ENCODE measurements at places on chromosomes 2 and 18.
A peak's percentile ranks its signal among the peaks of the same experiment; 100 is the strongest.

GRCh38 chr2:16900405-16901025, 234.9 kb upstream of the CYRIA start:
- no peak for DNase-seq

DNA sequence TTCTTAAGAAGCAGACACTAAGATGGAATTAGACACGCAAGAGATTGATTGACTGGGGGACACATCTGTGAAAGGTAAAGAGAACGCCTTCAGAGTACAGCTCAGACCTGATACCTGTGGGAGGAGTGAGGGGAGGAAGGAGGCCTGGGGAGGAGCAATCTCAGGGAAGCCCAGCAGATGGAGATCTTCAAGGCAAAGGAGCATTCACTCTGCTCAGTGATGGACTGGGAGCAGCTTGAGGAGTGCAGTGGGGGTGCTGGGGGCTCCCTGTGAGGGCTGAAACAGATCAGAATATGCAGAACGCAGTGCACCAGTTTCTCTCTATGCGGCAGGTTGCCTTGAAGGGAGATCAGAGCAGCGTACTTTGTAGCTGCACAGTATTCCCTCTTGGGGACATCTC, 103.7 kb upstream of the ATP8B1 start:
- no peak for DNase-seq

GRCh38 chr18:13323186-13323585, 104.6 kb downstream of the LDLRAD4 start:
- DNase-seq, result no peak

DNA sequence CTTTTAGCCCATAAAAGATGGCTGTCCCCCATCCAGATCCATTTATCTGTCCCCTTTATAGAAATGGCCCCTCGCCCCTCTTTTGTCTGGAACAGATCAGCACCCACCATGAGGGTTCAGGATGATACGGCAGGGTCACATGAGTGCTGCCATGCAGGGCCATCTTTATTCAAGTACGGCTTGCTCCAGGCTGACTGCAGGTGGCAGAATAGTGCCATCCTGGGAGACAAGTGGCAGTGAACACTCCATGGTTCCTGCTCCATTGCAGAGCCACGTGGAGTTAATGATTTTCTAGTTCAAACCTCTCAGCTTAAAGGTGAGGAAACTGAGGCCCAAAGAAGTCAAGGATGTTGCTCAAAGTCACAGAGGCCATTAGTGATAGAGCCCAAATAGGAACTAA, 180.6 kb downstream of the CLIP4 start:
- DNase-seq, result peak; percentile 12

DNA sequence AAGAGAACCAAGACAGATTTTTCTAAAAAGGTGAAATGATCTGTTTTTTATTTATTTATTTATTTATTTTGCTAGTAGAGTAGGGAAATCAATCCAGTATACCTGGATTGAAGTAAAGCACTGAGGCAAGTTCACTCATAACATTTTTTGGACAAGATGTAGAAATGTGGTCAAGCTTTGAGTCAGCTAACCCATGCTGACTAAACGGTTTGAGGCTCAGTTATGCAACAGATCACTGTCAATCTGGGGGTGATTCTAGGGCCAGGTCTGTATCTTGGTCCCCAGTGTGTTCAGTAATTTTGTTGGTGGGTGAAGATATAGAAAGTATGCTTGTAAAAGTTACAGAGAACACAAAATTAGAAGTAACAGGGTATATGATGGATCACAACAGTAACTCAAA, 60.2 kb downstream of the RMDN2 start:
- no peak for DNase-seq

DNA sequence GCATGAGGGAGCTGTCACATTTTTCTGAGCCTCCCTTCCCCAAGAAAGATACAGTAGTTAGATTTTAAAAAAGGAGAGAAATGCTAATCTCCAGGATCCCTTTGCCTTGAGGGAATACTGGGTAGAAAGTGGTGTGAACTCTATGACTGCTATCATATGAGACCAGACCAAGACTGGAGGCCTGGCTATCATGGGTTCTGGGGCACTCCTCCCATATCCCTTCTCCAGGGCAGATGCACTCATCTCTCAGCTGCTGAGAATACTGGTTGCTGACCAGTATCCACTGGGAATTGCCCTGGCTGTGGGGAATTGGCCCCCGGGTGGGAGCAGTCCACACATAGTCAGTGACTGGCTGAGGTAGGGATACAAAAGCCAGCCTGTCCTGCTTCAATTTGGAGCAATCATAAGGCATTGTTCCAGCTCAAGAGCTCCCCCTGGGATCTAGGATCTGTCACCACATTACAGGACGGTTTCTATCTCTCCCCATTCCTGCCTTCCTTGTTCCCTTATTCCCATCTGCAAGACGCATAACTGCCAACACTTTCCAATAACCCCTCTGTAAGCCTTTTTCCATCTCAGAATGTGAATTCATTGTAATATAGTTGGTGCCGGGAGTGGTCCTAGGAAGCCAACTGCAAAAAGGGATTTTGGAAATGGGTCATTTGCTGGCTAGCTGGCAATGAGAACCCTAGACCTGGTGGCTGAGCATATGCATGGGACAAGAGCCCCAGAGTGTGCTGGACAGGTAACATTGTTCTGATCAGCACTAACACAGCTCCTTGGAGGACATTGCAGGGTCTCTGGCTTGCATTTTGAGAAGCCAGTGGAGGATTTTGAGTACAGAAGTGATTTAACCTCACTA, 35.4 kb upstream of the REEP1 start:
- peak; percentile 44 for DNase-seq

DNA sequence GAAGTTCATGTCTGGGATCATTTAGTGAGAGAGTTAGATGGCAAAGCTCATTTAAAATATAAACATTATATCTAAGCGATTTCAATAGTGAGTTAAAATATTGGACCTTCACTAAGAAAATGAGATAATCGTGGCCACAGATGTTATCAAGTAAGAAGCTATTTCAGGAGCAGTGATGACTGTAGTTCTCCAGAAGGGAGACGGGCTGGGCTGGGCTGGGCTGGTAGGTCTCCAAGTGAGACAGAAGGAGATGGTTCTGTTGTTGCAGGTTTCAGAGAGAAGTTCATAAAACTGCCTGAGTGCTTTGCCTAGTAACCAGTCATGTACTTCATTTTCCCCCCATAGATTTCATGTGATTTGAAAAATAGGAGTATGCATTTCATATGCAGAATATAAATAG, 130.1 kb upstream of the DAPL1 start:
- DNase-seq, result no peak

DNA sequence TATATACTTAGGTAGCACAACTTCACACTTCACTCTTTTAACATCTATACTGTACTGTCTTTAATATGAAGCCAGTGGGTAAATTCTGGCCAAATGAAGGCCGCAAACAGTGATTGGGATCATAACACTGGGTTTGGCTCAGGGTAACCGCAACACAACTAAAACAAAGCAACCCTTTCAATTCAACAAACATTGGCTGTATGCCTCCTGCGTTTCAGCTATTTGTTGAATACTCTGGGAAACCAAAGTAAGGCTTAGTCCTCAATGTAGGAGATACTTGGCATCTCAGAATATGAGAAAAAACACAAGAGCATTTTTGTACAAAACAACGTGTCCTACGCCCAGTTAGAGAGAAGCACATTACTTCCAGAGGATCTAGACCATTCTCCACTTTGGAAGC, 693.3 kb upstream of the KLHL29 start:
- no peak for DNase-seq

DNA sequence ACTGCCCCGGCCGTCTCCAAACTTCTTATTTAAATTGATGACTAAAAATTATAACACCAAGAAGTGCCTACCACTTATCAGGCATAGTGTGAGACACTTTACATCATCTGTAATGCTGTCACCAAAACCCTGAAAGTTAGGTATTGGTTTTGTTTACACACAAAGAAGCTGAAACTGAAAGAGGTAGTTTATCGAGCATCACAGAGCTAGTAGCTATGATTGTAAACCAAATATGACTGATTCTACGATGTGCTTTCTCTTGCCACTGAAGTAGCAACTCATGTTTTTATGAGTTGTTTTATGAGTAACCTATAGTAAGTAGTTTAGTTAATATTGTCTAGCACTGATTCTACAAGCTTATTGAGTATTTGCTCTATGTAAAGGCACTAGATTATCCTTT, 31.5 kb downstream of the DYNC1I2 start:
- DNase-seq, result no peak

DNA sequence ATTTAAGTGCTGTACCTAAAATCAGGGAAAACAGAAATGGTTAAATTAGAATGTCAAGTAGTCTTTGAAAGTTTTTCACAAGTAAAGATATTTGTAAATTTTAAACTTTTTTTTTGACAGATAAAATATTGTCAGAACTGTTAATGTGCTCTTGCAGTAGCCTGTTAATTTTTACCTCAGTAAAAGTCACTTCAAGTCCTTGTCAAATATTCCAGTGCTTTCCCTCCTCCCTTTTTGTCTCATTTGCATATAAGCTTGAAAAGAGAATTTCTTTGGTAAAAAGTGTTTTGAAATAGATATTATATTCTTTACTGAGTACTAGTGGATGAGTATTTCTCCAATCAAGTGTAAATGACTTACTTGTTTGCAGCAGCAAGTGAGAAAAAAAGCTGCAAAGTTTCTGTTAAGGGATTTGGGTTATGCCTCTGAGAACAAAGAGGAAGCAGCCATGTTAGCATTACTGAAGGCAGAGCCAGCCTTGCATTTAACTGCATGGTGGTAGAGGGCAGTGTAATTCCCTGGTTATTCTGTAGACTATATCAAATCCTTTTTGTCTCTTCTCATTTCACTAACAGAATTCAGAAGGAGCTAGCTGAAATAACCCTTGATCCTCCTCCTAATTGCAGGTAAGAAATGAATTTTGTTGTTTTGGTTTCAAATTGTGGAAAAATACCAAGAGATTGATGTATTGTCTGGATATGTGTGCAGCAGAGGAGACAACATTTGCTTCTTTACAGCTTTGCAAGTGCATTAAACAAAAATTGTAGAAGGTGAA, 3.2 kb downstream of the UBE2E3 start:
- DNase-seq, result no peak

- DNase-seq, result no peak
Measured at GRCh38 chr2:65364986-65365733, 67.2 kb downstream of the SPRED2 start.

DNA sequence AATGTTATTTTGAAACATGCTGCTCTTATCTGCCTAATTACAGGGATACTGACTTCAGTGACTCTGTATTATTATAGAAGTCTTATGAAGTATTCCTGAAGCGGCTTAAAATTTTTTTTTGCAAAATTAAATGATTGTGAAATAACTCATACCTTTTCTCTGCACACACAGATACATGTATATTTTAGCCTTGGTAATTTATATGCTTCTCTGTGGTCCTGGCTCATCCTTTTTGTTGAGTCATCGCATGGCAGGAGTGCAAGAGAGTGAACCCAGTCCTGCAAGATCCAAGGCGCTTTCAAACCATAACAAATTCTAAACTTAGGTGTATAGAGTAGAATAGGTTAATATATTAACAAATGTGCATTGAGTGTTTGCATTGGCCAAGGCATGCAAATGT, 8.6 kb downstream of the CCNT2 start:
- DNase-seq, result no peak

GRCh38 chr2:44170311-44170717, 1.6 kb downstream of the PPM1B start:
- DNase-seq, result no peak

GRCh38 chr2:8039732-8040131, 642.1 kb upstream of the ID2 start:
- no peak for DNase-seq

GRCh38 chr18:48811401-48811800, 139.4 kb downstream of the SMAD7 start:
- no peak for DNase-seq

- no peak for DNase-seq
Measured at GRCh38 chr2:198042189-198042588, 237.8 kb downstream of the PLCL1 start.

- DNase-seq, result no peak
Measured at GRCh38 chr2:204046145-204046544, 109.6 kb downstream of the ICOS start.

DNA sequence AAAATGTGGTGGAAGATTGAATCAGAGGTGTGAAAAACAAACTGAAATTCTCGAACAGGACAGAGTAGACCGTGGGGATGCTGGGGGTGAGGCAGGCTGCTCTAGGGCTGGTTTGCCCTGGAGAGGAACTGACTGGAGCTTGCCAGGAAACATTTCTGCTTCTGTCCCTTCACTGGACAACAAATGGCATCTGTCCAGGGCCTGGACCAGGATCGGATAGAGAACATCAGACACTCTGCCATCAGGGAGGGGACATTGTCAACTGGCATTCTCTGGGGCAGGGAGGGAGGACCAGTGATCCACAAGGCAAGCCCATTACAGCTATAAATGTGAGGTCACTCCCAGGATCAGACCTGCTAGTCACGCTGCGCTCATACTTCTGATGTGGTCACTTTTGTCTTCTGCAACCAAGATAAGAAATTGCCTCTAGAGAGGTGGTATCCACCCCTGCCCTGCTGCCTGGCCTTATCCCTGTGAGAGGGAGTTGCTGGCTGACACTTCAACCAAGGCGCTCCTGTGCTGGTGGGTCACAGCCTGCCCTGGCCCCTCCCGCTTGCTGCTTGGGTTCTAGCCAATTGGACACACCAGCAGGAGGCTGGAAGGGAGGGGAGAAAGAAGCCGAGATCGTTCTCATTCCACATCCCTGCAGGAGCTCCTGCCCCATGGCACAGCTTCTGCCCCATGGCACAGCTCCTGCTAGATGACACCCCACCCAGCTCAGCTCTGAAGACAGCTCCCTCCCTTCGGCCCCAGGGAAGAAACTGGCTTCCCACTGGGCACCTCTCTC, 8.7 kb downstream of the NPPC start:
- DNase-seq, result no peak

DNA sequence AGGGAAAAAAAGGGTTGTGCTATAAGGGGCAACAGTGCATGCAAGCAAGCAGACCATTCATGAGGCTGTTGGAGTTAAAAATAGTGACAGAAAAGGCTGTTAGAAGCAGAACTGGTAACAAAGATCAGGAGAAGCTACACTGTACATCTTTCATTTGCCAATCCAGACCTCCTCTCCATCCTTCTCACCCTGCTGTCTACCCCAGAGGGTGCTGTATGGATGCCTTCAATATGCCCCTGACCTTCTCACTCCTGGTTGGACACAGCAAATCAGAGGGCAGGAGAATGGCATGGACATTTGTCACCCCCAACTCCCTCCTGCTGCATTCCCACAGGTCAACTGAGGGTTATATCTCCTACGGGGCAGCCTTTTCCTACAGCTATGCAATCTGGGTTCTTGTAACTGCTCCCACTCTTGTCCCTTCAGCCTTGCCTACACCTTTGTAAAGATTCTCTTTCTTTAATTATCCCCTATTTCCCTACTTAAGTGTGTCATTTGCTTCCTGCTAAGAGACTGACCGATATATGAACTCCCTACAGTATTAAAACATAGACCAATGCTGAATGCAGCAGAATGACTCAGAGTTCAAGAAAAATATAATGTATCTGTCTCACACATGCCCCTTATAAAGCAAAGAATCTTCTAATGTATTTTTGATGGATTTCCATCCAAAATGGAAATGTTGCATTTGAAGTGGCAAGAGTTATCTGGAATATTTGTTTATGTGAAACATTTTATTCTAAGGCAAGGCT, 169.2 kb upstream of the NCKAP5 start:
- DNase-seq, result no peak

- DNase-seq, result no peak
Measured at GRCh38 chr2:163970058-163970813, 234.4 kb upstream of the FIGN start.

- no peak for DNase-seq
Measured at GRCh38 chr2:128512379-128513115, 193.9 kb upstream of the HS6ST1 start.

GRCh38 chr2:15800495-15801329, 139.6 kb upstream of the MYCN start:
- no peak for DNase-seq

- DNase-seq, result peak; percentile 42
Measured at GRCh38 chr18:75211953-75212750, 1.6 kb downstream of the TSHZ1 start.

GRCh38 chr2:50291610-50292009, 740.3 kb downstream of the NRXN1 start:
- DNase-seq, result no peak
